ENCODE measurements at places on chromosomes 3 and 15.

- no peak for DNase-seq
Observed at GRCh38 chr15:42313463-42313862, 40.2 kb upstream of the TMEM87A start.

DNA sequence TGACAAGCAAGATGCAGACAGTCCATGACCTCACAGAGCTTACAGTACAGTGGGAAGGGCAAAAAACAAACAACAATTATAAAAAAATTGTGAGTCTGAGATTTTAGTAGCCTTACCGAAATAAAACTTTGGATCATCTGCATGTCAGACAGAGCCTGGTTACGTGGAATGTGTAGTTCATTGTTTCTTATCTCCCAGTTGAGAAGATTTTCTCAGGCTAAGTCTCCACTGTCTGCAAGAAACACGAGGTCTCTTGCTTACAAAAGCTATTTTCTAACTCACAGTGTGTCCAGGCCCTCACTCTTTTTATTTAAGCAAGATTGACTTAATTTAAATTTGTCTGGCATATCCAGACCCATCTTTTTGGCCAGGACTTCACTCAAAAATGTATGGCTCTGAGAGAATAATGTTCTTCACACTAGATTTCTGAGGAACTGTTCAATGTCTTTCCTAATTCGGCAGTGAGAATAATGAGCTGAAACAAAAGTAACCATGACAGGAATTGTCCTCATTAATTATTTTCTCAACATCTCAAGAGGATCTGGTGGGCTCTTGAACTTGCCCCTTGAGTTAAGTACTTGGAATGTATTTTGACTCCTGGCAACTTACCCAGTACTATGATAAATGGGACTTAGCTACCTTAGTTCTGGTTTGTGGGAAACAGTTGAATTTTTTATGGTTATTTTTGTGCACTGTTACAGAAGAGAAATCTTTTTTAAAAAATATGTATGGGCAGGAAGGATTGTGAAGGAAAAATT lies 265.1 kb upstream of the COL8A1 start:
- DNase-seq = no peak

GRCh38 chr3:150296123-150296735 lies 111.9 kb upstream of the TSC22D2 start:
- no peak for DNase-seq

DNA sequence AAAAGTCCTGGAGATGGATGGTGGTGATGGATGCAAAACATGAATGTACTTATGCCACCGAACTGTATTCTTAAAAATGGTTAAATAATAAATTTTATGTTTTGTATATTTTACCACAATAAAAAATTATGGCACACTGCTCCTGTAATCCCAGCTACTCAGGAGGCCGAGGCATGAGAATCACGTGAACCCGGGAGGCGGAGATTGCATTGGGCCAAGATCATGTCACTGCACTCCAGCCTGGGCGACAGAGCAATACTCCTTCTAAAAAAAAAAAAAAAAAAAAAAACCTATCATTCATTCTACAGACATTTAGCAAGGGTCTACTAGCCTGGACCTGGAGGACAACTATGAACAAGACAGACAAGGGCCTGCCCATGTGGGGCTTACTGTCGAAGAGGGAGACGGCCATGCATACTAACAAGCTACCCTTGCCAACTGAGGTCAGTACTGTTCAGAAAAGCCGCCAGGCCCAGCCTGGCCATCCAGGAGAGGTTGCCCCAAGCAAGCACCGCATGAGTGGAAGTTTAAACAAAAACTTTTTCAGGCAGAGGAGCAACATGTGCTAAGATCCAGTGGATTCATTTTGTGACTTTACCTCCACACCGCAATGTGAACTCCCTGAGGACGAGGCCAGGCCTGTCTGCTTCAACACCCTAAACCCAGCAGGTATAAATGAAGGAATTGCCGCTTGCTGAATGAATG lies 2.8 kb upstream of the NEK4 start:
- no peak for DNase-seq

DNA sequence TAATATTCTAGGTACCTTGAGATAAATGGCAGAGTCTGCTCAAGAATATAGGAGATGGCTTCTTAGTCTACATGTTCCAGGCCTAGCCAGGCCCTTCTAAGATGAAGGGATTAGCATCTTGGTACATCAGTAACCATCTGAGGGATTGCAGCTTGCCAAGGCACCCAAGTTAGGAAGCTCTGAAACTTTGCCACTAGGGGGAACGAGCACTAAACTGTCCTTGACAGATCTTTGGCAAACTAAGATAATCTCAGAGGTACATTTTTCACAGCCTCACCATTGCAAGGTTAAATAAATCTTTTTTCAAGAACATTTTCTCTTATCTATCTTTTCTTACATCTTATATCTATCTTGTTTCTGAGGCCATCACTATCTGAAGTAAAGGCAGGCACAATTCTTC lies 351.2 kb downstream of the RAP2B start:
- no peak for DNase-seq

DNA sequence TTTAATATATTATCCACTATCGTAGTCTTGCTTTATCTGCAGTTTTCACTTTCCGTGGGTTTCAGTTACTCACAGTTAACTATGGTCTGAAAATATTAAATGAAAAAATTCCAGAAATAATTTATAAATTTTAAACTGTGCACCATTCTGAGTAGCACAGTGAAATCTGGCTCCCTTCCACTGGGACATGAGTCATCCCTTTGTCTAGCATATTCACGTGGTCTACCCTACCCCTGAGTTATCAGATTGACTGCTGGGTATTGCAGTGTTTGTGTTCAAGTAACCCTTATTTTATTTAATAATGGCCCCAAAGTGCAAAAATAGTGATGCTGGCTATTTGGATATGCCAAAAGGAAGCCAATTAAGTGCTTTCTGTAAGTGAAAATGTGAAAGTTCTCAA lies 539.5 kb upstream of the AGTR1 start:
- DNase-seq = no peak

DNA sequence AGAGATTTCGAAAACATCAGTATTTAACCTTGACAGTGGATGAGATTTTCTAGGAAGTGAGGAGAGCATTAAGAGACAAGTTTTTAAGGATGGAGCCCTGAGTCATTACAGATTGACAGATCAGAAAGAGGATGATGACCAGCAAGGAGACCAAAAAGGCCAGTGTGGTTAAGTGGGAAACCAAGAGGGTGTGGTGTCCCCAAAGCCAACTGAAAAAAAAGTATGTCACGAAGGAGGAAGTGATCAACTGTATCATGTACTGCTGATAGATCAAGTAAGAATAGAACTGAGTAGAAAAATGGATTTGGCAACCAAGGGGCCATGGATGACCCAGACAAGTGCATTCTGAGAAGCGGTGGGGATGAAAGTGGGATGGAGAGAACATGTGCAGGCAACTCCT lies 491.8 kb downstream of the FHIT start:
- no peak for DNase-seq

DNA sequence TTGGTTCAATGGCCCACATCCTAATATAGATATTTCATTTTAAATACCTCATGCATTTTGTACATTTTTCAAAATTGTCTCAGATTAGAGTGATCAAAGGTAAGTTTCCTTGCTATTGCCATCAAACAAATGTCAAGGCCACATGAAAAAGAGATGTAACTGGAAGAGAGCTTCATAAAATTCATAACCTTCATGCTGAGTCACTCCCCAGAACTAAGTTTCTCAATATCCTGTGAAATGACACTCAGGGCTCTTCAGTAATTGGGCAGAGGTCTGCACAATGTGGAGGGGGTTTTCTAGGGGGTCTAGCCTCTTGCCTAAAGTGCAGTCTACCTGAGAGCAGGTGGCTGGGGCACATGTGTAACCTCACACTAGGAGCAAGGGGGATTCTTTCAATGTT lies 152.2 kb upstream of the SLC2A2 start:
- no peak for DNase-seq

DNA sequence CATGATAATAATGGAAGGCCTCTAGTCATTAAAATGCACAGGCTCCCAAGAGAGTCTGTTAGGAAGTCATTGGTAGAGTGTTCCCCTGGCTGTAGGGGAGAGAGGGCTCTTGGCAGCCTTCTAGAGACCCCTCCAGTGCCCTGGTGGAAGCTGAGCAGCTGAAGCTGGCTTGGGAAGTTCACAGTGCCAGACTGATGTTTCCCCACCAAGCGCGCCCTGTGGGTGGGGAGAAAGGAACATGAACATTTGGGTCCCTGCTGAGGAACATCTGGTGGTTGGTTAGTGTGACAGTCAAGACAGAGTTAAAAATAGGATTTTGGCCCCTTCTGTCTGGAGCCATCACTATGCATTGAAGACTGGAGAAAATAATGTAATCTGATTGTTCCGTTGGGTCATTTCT lies 37.1 kb upstream of the RGMA start:
- no peak for DNase-seq

GRCh38 chr3:120177707-120178306 lies 83.6 kb upstream of the GSK3B start:
- no peak for DNase-seq

GRCh38 chr15:56759450-56759845 lies 26.1 kb upstream of the ZNF280D start:
- no peak for DNase-seq

DNA sequence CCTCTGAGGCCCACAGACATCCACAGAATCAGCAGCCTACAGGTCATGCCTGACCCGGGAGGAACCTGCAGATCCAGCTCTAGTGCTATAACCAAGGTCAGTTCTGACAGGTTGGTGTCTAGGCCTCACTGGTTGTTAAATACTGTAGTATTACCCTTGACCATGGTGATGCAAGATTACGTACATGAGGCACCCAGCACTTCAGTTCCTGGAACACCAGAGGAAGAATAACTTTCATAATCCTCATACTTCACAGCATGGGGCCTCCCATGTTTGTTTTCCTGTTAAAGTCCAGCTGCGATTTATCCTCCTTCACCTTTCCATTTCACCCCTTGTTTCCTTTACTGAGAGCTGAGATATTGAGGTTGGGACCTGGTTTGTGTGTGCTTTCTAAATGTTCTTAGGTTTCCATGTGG lies 34.4 kb upstream of the GLCE start:
- no peak for DNase-seq

- no peak for DNase-seq
Observed at GRCh38 chr3:29317659-29318173, 36.8 kb downstream of the RBMS3 start.

DNA sequence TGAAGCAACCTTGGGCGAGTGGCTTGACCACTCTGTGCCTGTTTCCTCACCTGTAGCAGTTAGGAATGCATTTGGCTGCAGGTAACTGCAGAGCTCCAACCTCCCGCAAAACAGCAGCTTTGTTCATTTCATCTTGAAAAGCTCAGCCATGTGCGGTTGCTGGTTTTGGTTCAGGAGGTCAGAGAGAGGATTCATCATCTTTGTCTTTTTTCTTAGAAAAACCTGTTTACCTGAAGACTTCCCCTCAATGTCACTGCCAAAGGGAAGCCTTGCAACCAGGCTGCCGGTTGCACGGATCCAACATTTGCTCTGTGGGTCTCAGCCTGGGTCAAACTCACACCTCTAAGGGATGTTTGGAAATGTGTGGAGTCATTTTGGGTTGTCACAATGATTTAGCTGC lies 16.4 kb upstream of the FURIN start:
- DNase-seq = no peak

GRCh38 chr15:66515901-66516322 lies 10.8 kb downstream of the ZWILCH start:
- no peak for DNase-seq

Data from neuronal stem cell (in vitro differentiated cells).